ENCODE measurements at places on chromosomes 7 and 10. TPM values are rescaled to one million over a fixed set of nuclear protein-coding genes. Genes with fewer than 3 reads are reported as not detected.
A peak's percentile ranks its signal among the peaks of the same experiment; 100 is the strongest.

DNA sequence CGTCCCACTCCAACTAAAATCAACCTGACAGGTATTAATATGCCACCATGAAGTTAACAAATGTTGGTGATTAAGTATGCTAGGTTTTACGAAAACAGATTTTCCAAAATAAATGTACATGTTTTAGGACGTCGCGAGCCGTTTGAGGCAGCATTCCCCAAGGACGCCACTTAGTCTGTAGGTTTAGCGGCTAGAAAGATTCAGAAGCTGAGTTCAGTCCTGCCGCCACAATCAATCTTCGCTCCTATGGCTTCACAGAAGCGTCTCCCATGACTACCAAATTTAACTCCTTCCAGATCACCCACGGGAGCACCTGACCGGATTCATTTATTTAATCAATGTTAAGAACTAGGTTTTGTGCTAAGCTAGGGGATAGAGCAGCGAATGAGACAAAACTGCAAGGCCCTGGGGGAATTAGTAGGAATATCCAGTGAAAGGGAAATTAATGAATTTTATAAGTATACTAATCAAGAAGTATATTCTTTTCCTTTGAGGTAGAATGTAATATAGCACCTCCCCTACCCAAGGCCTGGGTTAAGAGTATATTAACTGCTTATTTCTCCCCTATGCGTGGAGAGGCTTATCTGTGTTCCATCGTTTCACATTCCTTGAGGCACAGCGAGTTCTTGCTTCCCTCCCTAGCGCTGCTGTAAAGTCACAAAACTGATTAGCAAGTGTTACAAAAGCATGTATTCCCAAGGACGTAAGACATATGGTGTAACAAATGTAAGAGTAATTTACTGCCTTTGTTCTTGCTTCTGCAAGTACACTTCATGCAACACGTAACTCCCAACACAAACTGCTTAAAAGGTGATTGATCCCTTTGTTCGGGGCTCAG is 994 bp upstream of the CYP51A1 start:
- no peaks in the 10 kb centered on the region for H3K27me3 ChIP-seq
- peak overlapping the region; percentile 93 for H3K4me3 ChIP-seq
- H3K36me3 ChIP-seq = peaks cover 2% of the 10 kb centered on the region

DNA sequence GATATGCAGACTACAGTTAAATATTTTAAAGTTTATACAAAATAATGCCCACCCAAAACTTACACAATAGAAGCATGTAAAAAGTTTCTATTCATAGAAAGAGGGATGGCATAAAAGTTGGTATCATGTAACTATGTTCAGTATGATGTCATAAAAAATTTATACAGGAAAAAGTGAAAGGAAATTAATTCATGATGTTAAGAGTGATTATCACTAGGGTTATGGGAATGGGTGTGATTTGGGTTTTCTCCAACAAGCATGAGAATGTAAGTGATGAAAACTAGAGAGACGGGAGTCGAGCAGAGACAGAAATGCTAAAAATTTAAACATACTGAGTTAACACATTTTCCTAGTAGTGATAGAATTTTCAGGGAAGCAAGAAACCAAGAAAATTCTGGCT is 52.7 kb downstream of the GDI2 start:
- DNase-seq = no peak
- no peaks in the 10 kb centered on the region for H3K27me3 ChIP-seq
- H3K4me3 ChIP-seq = no peak overlapping the region

DNA sequence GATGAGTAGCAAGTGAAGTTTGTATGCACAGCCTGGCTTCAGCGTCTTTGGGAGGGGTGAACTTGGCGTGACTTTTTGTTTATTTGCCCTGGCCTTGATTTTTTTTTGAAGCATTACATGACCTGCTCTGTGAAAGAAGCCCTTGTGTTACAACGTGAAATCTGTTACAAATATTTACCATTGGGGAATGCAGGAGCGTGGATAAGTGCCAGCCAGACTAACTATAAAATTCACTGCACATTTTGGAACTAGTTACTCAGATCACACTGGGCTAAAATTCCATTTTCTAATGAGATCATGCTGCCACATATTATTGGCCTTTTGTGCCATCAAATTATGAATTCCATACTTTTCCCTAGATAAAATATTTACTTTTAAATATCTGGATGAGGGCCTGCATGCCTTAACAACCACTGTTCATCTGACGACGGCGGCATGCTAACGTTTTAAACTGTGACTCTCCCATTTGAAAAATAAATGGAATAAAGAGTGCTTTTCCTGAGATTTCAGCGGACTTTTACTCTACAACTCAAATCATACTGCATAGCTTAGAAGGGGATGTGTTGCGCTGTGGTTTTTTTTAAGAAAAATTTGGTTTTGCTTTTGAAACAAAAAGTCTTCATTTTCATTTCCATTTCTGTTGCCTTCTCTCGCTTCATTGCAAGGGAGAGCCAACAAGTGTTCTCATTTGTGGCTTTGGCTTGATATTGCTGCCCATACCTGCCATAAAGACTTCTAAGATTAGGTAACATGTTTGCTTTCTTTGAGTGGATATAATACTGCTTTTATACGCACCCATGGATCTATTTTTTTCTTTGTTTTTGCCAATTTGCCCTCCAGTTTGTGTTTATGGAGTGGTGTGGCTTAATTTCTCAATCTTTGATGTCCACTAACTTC is 352.2 kb downstream of the TFEC start:
- no peaks in the 10 kb centered on the region for H3K36me3 ChIP-seq
- H3K4me1 ChIP-seq = peaks cover 5% of the 10 kb centered on the region
- peak overlapping the region; percentile 63 for H3K27ac ChIP-seq
- no peak overlapping the region for H3K4me3 ChIP-seq
- no peak for DNase-seq

GRCh38 chr10:33109788-33110469 is 151.9 kb upstream of the ITGB1 start:
- no peaks in the 10 kb centered on the region for H3K27me3 ChIP-seq
- no peak for DNase-seq
- H3K4me1 ChIP-seq = no peaks in the 10 kb centered on the region
- H3K27ac ChIP-seq = no peak overlapping the region
- H3K4me3 ChIP-seq = no peak overlapping the region

GRCh38 chr10:30072068-30072467 is 12.7 kb upstream of the JCAD start:
- H3K27ac ChIP-seq = no peak overlapping the region
- no peaks in the 10 kb centered on the region for H3K36me3 ChIP-seq
- no peaks in the 10 kb centered on the region for H3K4me1 ChIP-seq

GRCh38 chr10:76190634-76191270 is 759.3 kb downstream of the LRMDA start:
- H3K27me3 ChIP-seq = no peaks in the 10 kb centered on the region
- DNase-seq = no peak
- H3K4me1 ChIP-seq = no peaks in the 10 kb centered on the region
- H3K27ac ChIP-seq = no peak overlapping the region
- no peak overlapping the region for H3K4me3 ChIP-seq
- no peaks in the 10 kb centered on the region for H3K36me3 ChIP-seq

- H3K36me3 ChIP-seq = no peaks in the 10 kb centered on the region
- no peaks in the 10 kb centered on the region for H3K27me3 ChIP-seq
- H3K27ac ChIP-seq = no peak overlapping the region
These were observed 63.1 kb upstream of the DUSP5 start for GRCh38 chr10:110434489-110435096.

DNA sequence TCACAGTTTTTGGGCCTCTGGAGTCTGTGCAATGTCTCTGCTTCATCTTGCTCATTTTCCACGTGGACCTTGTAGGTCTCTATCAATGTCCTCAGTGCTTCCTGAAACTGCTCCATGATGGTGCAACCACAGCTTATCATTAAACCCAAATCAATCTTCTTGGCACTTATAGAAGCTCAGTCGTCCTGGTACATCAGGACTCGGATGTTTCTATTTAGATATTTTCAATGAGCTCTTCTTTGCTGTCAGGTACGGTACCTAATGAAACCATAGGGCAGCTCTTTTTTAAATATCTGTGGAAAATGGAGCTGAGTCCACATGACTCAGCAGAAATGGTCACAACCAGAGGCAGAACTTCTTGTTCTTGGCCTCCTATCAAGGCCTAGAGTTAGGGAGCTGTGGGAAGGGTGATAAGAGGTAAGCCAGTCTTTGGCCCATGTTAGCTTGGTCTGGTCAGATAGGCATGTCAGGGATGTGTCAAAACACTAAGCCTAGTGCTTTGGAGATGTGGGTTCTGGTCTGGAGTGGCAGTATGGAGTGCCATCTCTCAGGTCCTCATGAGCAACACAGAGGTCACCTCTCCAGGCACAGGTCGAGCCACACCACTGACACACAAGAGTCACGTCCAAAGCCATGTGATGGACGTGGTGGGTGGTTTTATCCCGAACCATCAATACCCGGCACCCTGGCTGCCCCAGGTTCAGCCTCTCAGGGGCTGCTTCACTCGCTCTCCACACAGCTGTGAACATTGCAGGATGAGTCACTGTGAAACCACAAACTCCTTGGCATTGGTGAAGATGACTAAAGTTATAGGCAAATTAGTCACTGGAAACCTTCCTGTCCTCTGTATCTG is 87.0 kb downstream of the TBXAS1 start:
- no peak overlapping the region for H3K27ac ChIP-seq
- no peaks in the 10 kb centered on the region for H3K27me3 ChIP-seq
- H3K4me1 ChIP-seq = no peaks in the 10 kb centered on the region
- no peak overlapping the region for H3K4me3 ChIP-seq
- peak; percentile 62 for DNase-seq

DNA sequence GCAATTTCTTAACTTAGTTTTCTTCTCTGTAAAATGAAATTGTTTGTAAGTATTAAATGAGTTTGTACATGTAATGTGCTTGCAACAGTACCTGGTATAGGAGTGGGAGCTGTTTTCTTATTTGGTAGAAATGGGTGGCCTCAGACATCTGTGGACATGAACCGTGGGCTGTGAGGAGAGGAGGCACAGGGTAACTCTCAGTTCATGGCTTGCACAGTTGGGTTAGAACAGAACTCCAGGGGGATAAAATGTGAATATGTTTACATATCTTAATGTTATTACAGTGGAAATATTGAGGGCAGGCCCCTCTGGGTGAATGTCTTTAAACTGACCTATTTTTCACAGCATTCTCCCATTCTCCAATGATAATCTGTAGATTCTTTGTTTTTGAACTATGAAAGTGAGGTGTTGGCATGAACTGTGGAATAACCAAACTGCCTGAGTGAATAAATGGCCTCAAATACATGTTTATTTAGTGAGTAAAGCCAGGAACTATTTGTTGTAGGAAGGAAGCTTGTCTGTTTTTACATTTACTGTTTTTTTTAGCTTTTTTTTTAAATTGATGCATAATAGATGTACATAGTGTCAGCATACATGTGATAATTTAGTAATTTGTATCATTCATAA is 2.6 kb downstream of the ABCA13 start:
- no peak for DNase-seq
- no peak overlapping the region for H3K27ac ChIP-seq
- no peaks in the 10 kb centered on the region for H3K27me3 ChIP-seq
- H3K4me1 ChIP-seq = no peaks in the 10 kb centered on the region
- no peaks in the 10 kb centered on the region for H3K36me3 ChIP-seq
- H3K4me3 ChIP-seq = no peak overlapping the region

GRCh38 chr7:106421181-106421762 is 136.5 kb upstream of the NAMPT start:
- no peaks in the 10 kb centered on the region for H3K36me3 ChIP-seq
- no peak overlapping the region for H3K4me3 ChIP-seq
- H3K27ac ChIP-seq = peak overlapping the region; percentile 84
- DNase-seq = no peak
- H3K27me3 ChIP-seq = no peaks in the 10 kb centered on the region

DNA sequence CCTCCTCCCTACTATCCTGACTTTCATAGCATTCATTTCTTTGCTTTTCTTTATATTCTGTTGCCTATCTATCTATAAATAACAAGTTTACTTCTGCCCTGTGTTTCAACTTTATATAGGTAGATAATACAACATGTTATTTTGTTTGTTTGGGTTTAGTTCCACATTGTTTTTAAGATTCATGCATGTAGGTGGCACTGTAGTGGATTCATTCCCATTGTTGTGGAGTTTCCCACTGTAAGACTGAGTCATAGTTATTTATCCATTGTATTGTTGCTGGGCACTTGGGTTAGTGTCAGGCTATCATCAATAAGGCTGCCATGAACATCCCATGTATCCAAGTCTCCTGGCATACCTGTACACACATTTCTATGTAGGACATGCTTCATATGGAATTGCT is 127.7 kb downstream of the ARHGAP22 start:
- H3K27ac ChIP-seq = no peak overlapping the region
- H3K27me3 ChIP-seq = no peaks in the 10 kb centered on the region
- no peaks in the 10 kb centered on the region for H3K4me1 ChIP-seq
- no peak overlapping the region for H3K4me3 ChIP-seq
- H3K36me3 ChIP-seq = no peaks in the 10 kb centered on the region

GRCh38 chr7:114182837-114183236 is 231.8 kb upstream of the FOXP2 start:
- no peaks in the 10 kb centered on the region for H3K36me3 ChIP-seq
- DNase-seq = no peak
- H3K27ac ChIP-seq = no peak overlapping the region

DNA sequence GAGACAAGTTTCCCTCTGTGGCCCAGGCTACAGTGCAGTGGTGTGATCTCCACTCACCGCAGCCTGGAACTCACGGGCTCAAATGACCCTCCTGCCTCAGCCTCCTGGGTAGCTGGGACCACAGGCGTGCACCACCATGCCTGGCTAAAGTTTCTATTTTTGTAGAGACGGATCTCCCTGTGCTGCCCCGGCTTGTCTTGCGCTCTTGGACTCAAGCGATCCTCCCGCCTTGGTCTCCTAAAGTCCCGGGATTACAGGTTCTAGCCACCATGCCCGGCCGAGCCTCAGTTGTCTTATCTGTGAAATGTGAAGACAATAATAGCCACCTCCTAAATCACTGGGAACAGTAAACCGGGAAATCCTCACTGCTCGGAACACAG is 88.1 kb downstream of the FOXL3 start:
- H3K27ac ChIP-seq = no peak overlapping the region
- no peaks in the 10 kb centered on the region for H3K36me3 ChIP-seq
- H3K4me1 ChIP-seq = peaks cover 7% of the 10 kb centered on the region
- no peak for DNase-seq
- H3K4me3 ChIP-seq = no peak overlapping the region

GRCh38 chr10:36448760-36449691 is 676.4 kb upstream of the ANKRD30A start:
- no peaks in the 10 kb centered on the region for H3K36me3 ChIP-seq
- no peak for DNase-seq
- no peaks in the 10 kb centered on the region for H3K4me1 ChIP-seq
- H3K27me3 ChIP-seq = no peaks in the 10 kb centered on the region
- no peak overlapping the region for H3K27ac ChIP-seq

The KCNMA1 gene
- 2.5 TPM for total RNA-seq

The CYP3A4 gene
- 138 TPM for total RNA-seq

Data from liver (tissue), 10 donors.